ENCODE measurements at places on chromosomes 7 and 10.
A peak's percentile ranks its signal among the peaks of the same experiment; 100 is the strongest.

DNA sequence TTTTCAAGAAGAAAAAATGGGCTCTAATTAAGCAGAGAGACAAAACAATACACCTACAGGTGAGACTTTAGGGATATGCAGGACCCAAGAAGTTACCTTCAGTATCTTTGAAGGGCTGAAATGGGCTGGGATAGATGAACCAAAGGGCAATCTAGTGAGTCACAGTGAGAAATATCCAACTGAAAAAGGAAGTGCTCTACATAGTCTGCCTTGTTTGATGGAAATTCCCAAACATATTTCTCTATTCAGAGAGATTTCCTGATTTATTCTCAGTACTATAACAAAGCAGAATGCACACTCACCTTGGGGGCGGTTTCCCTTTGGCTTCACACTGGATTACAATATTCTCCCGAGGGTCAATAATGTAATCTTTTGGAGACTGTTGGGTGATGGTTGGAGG, 104.1 kb upstream of the LAMB4 start:
- peak; percentile 47 for DNase-seq

DNA sequence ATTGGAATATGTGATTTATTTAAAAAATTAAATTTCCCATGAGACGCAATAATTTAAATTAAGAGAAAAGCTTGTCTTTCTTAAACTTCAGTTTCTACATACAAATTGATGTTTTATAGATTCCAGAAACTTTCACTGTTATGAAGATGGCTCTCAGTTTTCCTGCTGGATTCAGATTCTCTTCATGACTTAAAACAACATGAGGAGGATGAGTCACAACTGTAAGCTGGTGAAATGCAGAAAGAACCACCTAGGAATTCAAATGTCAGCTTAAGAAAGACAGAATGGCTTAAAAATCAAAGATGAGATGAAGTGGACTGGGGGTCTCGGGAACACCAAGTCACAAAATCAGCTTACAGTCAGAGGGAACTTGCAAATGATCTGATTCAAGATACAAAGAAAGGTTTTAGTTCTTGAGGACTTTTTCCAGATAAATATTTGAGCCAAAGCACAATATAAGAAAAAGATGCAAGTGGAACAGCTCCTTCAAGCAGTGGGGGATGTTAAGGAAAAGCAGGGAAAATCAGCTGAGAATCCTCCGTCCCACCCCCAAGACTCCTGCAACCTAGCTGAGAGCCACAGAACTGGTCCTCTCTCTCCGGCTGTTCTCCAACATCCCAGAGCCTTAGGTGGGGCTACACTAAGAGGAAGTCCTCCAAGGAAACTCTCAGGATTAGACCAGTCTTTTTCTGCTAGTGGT, 279.8 kb downstream of the KCNMA1 start:
- peak; percentile 75 for DNase-seq

- DNase-seq, result peak; percentile 86
Observed at GRCh38 chr7:114422507-114423501, 8.2 kb downstream of the FOXP2 start.

DNA sequence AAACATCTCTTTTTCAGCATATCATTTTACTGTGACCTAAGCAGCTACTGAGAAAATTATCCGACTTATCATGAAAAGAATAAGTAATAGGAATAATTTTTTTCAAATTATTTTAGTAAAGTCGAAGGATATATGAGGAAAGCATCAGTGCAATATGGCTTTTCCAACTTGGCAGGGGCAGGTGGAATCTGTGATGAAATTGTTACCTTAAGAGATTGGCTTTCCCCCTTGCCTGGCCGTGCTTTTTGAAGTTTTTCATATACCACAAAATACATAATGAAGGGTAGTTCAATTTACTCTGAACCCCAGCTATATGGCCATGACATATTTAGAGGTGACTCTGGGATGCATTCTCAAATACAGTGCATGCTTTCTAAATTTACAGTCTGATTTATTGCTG, 87.2 kb upstream of the MKX start:
- no peak for DNase-seq

- no peak for DNase-seq
Observed at GRCh38 chr7:39501358-39501757, 64.8 kb upstream of the YAE1 start.

- DNase-seq, result no peak
Observed at GRCh38 chr7:142799437-142799835, 28.7 kb downstream of the PRSS2 start.

- peak; percentile 85 for DNase-seq
Observed at GRCh38 chr7:43553999-43554398, 28.9 kb upstream of the STK17A start.

DNA sequence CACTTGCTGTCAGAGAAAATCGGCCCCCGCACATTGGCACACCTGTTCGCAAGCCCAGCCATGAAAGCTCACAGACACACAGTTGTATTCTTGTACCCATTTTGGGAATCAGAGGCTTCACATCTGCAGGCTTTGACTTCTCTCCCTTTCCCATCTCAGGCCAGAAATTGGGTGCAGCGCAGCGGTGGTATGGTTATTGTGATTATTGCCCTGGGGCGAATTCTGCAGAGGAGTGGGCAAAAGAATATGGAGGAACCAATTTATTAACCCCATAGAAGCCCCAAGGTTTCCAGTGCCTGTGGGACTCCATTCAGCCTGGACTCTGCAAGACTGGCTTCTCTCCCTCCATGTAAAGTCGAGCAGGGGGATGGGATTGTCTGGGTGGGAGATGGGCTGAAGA, 14.0 kb downstream of the TLX1 start:
- DNase-seq, result no peak

GRCh38 chr10:60524541-60524940, 134.9 kb upstream of the ANK3 start:
- peak; percentile 81 for DNase-seq

GRCh38 chr10:122252805-122253204, 18.3 kb upstream of the BTBD16 start:
- no peak for DNase-seq

DNA sequence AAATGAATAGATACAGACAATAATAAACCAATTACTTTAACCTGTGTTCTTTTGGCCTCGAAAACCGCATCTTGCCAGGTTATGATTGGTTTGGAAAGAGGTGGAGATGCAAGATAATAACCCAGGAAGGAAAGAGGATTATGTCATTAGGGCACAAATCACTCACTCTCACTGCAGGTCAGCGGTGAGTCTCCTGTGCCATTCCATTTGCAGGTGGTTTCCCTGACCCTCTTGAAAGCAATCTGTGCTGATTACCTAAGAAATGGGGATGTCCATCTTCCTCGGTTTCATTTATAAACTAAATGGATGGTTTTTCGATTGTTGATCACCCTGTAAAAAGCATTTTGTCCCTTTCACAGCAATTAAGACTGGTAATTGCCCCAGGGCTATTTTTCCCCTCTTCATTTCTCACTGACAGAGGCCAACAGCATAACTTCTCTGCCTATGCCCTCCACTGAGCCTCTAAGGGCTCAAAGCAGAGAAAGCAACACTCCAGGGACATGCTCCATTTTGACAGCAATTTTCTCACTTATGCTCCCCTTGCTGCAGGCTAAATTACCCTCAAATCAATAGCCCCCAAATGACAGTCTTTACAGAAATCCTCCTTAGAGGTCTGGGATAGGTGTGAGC, 257.5 kb downstream of the IPMK start:
- no peak for DNase-seq

DNA sequence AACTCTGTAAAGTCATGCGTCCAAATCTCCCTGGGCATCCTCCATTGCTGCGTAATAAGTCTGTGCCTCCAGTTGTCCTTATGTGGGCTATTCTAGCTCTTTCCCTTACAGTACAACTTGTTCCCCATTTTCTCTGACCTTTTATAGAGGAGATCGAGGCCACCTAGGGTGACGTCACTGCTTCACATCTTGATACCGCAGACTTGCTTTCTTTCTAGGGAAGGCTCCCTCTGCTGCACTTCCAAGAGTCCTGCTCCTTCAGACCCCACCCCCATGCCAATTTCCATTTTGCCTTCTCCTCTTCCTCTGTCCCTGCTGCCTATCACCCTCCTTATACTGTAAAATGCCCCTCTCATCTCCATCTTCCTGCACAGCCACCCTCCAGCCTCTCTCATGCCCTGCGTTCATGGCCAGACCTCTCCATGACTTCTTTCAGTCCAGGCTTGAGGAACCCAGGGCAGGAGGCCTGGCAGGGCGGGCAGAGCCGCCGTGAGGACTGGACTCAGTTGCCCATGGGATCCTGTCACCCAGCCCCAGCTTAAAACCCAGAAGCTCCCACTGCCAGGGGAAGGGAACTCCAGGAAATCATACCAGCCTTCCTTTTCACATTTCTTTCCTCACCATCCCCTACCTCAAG, 57.5 kb downstream of the CAMK1D start:
- DNase-seq, result no peak

- no peak for DNase-seq
Observed at GRCh38 chr7:149800169-149800555, 26.8 kb upstream of the ZNF467 start.

GRCh38 chr7:76053461-76053860, 5.6 kb downstream of the MDH2 start:
- no peak for DNase-seq

DNA sequence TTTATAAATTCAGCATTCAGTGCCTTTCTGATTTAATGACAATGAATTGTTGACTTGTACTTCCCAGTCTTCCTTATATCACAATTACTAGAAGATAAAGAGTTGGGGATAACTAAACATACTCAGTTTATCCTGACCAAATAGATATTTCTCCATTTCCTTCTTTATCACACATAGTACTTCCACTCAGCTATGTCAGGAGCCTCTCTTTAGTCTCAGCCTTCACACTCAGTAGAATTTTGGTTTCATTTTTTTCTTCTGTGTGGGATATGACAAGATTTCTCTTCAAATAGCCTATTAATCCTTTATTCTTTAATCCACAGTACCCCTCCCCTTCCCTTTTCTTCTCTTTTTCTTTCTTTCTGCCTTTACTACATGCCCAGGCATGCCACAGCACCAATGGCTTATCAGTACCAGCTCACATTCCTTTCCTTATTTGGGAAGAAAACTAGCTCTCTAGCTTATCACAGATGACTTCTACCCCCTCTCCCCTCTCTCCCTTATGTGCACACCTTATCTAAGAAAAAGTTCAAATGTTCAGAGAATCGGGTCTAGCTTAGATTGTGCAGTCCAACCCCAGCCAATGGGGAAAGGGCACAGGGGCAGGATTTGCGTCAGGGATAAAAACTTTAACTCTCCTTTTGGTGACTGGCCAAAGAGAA, 109.0 kb downstream of the PHF14 start:
- peak; percentile 35 for DNase-seq

DNA sequence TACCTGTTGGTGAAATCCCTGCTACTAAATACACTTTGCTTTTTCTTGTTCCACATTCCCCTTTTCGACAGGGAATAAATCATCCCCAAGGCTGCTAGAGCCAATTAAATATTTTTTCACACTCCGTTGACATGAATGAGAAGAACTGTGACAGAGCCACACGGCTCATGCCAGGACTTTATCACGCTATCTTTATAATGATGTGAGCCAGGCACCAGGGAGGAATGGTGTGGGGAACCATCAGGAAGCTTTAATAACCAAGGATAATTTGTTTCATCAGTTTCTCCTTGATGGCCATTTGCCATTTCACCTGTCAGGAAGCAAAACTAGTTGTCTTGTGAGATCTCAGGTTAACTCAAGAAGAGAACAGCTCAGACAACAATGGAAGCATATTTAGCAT, 193.0 kb upstream of the C7orf33 start:
- DNase-seq, result no peak

DNA sequence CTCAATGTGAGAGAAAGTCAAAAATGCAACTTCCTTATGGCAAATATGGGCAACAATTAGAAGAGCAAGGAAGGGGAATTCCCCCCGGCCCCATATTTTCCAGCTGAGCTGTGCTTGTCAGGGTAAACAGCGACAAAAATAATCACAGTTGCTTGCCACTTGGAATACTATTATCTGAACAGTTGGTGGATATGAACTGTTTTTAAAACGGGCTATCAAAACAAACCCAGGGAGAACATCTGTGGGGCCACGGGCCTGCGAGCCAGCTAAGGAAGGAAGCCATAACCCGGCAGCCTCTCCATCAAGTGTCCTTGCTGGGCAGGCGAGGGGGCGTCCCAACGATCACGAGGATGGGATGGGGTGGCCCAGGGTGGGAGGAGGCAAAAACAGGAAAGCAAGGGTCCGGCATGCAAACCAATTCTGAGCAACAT, 228.4 kb downstream of the ARHGAP12 start:
- no peak for DNase-seq

DNA sequence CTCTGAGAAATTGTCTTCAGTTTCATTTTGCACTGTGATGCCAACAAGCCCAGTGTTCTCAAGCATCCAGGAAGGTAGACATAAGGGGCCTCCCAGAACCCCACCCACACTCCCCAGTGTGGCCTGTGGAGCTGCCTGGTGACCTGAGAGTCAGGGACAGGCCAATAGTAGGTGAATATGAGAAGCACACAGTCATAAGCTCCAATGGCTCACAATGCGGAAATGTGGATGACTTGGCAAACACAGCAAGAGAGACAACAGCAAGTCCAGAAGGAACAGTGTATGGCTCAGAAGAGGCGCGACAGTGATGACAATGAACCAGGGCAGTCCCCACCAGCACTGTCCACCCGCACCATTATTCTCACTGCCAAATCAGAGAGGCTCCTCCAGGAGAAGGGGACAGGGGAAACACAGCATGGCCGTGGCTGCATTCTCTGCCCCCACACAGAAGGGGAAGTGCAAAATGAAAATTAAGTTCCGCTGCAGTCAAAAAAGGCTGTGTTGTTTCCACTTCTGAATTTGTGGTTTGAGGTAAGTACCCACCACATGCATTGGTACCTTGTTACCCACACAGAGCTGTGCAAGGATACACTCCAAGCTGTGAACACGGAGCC, 419.8 kb downstream of the GRID1 start:
- DNase-seq, result no peak

DNA sequence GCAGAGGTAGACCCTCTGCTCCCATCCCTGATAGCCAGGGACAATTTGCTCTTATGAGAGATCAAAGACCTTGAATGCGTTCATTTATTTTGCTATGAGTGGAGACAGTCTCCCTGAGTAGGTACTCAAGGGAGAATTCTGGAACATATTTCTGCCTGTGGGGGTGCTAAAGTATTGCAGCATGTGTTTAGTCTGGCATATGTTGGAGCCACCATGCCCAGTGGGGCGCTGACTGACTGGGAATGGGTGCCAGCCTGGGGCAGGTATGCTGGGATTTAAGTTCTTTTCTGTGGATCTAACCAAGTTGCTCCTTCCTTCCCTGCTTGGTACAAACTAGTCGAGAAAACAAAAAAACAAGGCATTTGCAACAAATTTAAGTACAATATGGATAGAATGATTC, 99.1 kb downstream of the JCAD start:
- no peak for DNase-seq

DNA sequence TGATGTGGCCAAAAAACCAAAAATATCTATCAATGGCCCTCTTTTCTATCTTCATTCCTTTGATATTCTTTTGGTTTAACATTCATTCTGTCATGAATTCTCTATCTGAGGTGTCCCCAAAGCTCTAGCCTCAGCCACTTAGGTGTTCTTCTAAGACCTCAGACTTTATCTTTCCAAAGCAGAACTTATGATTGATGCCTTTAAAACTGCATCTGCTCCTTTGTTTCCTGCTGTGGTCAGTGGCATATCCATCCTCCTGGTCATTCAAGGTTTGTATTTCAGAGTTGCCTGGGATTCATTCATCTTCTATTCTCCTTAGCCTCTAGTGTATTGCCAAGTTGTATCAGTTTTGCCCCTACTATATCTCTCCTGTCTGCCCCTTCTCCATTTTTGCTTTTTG, 30.6 kb downstream of the FHIP2A start:
- DNase-seq, result no peak

- no peak for DNase-seq
Observed at GRCh38 chr7:18370633-18371032, 124.9 kb upstream of the HDAC9 start.

Measured in bronchial epithelial cell (primary cell).